ENCODE measurements at places on chromosomes 4 and X.

DNA sequence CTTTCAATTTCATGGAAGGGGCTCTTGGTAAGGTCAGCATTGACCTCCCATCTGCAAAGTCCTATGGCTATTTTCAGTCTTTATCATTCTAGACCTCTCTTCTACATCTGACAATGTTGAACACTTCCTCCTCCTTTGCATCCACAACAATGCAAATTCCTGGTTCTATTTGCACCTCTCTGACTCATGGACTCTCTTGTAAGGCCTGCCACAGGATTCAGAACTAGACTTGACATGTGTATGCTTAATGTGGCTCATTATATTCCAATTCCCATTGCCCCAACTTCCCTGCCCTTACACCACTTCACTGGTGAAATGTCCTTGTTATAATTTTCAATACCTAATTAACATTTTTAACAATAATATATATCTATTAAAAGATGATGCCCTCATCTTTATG is 314.3 kb upstream of the FGF13 start:
- no peak for DNase-seq

DNA sequence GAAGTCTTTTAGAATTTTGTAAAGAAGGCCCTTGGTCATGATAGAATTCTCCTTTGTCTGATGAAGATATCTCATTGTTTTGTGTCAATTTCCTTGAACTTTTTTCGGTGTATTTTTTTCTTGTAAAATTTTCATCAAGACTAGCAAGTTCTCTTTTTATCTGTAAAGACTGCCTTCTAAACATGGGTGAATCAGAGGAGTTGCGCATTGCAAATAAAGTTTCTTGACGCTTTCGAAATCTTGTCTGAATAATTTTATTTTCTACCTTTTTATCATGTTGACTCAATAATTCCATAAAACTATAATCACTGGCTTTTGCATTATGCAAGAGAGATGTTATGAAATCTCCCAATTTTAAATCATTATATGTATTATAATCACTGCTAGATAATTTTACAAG is 66.2 kb downstream of the NCAPG start:
- no peak for DNase-seq

GRCh38 chr4:169383724-169384123 is 113.0 kb upstream of the SH3RF1 start:
- no peak for DNase-seq

- peak; percentile 57 for DNase-seq
These were observed 55.0 kb downstream of the FAM53A start for GRCh38 chr4:1628892-1629698.

GRCh38 chr4:3684546-3684945 is 81.6 kb upstream of the ADRA2C start:
- no peak for DNase-seq

GRCh38 chr4:145277011-145277410 is 96.6 kb upstream of the OTUD4 start:
- no peak for DNase-seq

GRCh38 chr4:167168611-167169010 is 65.7 kb downstream of the SPOCK3 start:
- no peak for DNase-seq

GRCh38 chr4:159009521-159009920 is 93.4 kb upstream of the RAPGEF2 start:
- no peak for DNase-seq
